GM03348 (cell line): ENCODE measurements at places on chromosomes 11 and 22.
A peak's percentile ranks its signal among the peaks of the same experiment; 100 is the strongest.

- DNase-seq: peak; percentile 48
These were observed at the start of gene PRAME for GRCh38 chr22:22558972-22559603. PRAME (minus strand) TSS chr22:22559265; CDS start chr22:22556832, 2,433 bp downstream.

DNA sequence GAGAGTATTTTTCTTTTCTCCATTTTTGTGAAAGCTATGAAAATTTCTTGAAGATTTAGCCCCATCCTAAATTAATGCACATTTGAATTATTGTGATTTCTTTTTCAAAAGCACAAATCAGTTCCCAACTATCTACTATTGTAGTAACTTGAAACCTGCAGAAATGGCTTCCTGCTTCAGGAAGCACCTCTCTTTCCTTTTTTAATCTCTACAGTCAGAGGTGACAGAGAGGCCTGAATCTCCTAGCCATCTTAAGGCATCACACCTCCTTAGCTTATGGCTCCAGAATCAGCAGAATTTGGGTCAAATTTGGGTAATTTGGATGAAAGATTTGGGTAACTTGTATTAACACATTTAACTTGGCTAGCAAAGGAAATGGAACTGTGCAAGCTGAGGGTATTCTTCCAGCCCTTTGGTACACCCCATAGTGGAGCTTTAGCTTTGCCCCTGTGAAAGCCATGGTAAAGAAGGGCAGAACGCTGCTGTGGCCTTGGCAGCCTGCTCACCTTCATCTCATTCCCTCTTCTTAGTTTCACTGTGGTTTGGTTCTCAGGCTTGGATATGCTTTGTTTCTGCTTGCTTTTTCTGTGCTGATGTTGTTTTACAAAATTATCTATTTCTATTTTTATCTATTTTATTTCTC is 16.2 kb downstream of the TBCEL start:
- DNase-seq: no peak

- DNase-seq: peak; percentile 43
These were observed 89.7 kb upstream of the SHANK2 start for GRCh38 chr11:71342116-71342515.

DNA sequence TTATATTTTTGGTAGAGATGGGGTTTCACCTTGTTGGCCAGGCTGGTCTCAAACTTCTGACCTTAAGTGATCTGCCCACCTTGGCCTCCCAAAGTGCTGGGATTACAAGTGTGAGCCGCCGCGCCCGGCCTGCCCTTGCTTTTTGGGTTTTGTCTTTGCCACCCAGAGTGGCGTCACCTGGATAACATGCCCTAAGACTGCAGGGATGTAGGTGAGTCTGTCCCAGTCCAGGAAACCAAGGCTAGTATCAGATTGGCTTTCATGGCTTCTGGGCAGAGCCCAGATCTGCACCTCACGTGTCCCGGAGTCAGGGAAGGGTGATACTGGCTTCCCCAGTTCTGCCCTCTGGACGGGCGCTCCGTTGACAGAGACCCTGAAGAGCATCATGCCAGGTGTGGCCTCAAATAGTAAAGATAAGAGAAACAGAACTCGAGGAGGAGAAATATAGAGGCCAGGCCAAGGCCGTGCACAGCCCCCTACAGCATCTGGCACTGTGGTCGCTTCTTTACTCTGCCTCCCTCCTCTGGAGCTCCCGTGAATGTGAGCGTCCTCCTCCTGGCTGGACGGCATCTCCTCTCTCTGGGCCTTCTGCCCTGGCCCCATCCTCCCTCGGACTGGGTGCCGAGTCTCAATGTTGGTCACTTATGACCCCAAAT is 7.8 kb upstream of the APOBEC3B start:
- no peak for DNase-seq

GRCh38 chr22:36659762-36660509 is 43.6 kb downstream of the CACNG2 start:
- DNase-seq: peak; percentile 94

- DNase-seq: no peak
These were observed 950.3 kb upstream of the CCDC90B start for GRCh38 chr11:84236436-84236835.
